ENCODE measurements at places on chromosomes 4 and X.

- no peak for DNase-seq
Observed at GRCh38 chrX:124341396-124342132, 4.8 kb upstream of the SH2D1A start.

GRCh38 chrX:40964633-40965586 is 120.3 kb upstream of the USP9X start:
- DNase-seq, result no peak

GRCh38 chr4:155914782-155915181 is 11.3 kb downstream of the TDO2 start:
- DNase-seq, result no peak

- no peak for DNase-seq
Observed at GRCh38 chr4:185592845-185593488, 57.7 kb upstream of the PDLIM3 start.

DNA sequence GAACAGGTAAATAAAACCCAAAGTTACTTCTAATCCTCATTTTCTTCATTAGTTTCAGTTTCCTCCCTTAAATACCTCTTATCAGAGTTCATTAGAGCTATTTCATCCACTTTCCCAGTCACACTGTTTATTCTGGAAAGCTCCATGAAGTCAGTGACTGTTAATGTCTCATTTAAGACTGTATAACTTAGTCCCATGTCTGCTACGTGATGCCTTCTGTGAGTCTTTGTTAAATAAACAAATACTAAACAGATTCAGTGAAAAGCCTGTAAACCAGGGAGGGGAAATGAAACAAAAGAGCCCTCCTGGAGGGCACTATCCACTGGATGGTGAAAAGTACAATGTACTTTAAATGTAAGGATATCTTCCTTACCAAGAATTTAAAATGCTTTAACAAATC is 24.7 kb downstream of the ACE2 start:
- no peak for DNase-seq

GRCh38 chrX:45850197-45850774 is 649.6 kb upstream of the DIPK2B start:
- DNase-seq, result peak; percentile 41

- no peak for DNase-seq
Observed at GRCh38 chr4:143345356-143345755, 8.7 kb downstream of the GAB1 start.

GRCh38 chrX:123348468-123348867 is 164.4 kb downstream of the GRIA3 start:
- DNase-seq, result no peak

GRCh38 chr4:173170182-173170778 is 1.7 kb downstream of the GALNT7 start:
- peak; percentile 32 for DNase-seq

DNA sequence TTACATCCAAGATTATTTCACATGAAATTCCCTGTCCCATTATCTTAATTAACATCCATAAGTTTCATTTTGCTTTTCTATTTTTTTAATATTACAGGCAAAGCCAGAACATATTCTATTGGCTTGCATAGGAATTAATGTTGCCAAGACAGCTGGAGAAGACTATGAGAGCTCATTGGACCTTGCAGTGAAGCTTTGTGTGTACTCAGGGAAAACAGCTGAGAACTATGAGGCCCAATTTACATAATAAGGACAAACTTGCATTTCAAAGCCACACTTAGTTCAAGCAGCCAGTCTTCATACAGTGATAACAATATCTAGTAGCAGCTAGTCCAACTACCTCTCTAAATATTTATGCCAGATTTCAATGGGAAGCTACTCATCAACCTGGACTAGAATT is 134.4 kb downstream of the DDX53 start:
- peak; percentile 92 for DNase-seq

DNA sequence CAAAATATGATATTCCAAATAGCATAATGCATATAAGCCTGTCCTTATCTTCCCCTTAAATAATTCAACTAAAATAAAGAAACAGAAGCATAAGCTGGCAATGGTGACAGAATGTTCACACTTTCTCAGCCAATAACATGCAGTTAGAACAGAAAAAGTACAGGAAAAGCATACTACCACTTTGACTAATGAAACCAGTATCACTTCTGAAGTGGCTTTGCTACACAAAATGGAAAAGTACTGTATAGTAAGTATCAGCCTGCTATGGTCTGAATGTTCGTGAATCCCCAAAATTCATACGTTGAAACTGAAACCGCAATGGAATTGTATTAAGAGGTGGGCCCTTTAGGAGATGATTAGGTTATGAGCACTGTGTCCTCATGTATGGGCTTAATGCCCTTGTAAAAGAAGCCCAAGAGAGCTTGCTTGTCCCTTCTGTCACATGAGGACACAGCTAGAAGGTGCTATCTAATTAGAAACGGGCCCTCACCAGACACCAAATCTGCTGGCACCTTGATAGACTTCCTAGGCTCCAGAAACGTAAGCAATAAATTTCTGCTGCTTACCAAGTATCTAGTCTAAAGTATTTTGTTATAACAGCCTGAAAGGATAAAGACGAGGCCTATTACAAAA is 102.6 kb downstream of the PRDM5 start:
- DNase-seq, result no peak

- DNase-seq, result no peak
Observed at GRCh38 chrX:1534301-1535168, 2.5 kb downstream of the P2RY8 start.

DNA sequence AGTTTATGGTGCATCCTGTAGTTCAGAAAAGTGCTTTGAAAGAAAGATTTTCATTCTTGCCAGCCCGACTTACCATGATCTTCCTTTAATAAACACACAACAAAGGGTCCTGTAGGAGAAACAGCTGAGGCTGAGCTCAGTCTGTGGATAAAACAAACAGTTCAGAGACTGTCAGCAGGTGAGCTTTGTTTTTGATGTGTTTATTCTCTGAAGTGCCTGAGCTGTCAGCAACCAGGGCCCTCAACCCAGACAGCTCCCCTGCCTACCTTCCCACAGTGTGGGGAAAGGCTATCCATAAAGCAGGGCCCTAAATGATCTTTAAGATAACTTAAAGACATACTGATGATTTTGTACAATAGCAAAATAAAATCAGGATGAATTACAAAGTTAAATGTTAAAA is 459.2 kb upstream of the GALNT7 start:
- no peak for DNase-seq

GRCh38 chrX:104566681-104567501 is 892 bp downstream of the IL1RAPL2 start:
- no peak for DNase-seq

GRCh38 chr4:108725457-108725856 is 37.4 kb downstream of the ETNPPL start:
- no peak for DNase-seq

- DNase-seq, result no peak
Observed at GRCh38 chr4:93384241-93384640, 444.3 kb upstream of the ATOH1 start.

DNA sequence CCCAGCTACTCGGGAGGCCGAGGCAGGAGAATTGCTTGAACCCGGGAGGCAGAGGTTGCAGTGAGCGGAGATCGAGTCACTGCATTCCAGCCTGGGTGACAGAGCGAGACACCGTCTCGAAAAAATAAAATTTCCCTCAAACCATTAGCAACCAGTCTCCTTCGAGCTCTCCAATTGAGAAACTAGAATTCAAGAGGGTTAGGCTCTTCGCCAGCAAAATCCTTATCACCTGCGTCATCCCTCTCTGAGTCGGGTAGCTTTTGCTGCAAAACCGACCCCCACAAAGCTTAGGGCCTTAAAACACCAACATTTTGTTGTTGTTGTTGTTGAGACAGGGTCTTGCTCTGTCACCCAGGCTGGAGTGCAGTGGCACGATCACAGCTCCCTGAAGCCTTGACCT is 75.1 kb upstream of the DDX3X start:
- no peak for DNase-seq

- peak; percentile 26 for DNase-seq
Observed at GRCh38 chr4:134935320-134935719, 733.7 kb upstream of the PABPC4L start.

DNA sequence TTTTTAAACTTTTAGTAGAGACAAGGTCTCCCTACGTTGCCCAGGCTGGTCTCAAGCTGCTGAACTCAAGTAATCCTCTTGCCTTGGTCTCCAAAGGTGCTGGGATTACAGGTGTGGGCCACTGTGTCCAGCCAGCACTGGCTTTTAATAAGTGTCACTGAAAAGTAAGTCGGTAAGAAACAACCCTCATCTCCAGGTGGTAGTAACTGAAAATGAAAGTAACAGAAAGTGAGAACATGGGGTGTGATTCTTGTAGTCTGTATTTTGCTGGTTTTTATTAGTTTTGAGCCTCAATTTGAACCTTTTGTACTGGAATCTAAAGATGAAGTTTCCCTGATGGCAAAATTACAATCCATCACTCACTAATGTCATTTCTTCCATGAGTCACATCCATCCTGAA is 238.1 kb upstream of the AGA start:
- no peak for DNase-seq
